ENCODE measurements at places on chromosomes 2 and 18.

GRCh38 chr18:36899289-36899688 is 70.4 kb downstream of the KIAA1328 start:
- DNase-seq = no peak

DNA sequence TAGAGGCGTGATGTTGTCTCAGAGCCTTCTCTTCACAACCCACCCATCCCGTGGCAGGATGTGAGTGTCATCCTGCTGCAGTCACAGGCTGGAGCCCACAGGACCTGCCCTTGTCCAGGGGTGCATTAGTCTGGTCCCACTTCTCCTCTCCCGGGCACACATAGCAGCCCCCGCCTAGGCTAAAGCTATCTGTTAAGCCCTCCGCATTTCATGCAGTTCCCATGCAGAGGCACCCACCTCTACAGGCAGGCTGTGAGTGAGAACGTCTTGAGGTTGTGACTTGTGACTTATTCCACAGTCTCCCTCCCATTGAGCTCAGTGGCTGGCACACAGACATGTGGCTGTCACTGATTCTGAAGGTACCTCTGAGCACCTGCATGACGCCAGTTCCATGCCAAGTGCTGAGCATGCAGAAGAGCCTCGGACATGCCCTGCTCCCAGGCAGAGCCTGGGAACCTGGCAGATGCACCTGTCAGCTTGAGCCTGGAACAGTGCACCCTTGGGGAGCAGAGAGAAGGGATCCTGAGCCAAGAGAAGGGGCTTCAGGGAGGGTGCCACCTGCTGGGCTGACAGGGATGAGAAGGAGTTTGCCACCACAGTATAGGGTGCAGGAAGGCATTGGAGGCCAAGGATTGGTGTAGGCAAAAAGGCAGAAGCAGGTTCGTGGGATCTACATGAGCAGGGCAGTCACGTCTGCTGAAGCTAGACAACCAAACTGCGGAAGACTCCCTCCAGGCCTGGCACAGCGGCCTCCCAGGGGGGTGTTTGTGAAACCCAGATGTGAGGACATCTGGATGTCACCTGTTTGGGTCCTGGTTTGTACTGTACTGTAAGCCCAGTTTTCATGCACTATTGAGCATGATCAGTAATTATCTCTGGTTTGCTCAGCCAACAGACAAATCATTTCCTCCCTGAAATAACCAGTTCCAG is 213.6 kb downstream of the GLI2 start:
- DNase-seq = no peak

DNA sequence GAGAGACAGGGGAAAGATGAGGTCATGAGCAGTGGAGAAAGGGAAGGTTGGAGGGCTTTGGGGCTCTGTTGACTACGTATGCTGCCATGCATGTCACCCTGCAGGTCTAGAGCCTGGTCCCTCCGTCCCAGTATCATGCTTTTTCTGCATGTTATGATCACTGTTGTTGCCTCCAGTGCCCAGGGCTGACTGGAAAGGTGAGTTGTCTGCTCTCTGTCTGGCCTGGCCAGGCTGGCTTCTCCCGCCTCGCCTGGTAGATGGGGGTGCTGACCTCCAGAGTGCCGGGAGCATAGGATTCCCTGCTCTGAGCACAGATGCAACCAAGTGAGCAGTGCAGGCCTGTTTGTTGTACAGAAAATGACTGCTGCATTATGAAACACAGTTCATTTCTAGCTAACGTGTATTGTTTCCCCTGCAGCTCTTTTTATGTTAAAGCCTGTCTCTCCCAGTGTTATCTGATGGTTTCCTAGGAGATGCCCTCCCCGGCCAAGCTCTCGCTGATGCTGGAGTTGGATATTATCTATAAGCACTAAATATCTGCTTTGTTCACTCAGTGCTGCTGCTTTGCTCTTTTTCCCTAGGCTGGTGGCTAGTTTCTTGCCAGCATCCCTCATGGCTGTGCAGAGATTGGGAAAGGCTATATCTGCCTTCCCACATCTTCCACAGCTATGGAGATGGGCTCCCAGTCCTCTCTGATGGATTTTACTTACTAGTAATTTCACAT is 158.2 kb downstream of the TDRD15 start:
- DNase-seq = no peak

DNA sequence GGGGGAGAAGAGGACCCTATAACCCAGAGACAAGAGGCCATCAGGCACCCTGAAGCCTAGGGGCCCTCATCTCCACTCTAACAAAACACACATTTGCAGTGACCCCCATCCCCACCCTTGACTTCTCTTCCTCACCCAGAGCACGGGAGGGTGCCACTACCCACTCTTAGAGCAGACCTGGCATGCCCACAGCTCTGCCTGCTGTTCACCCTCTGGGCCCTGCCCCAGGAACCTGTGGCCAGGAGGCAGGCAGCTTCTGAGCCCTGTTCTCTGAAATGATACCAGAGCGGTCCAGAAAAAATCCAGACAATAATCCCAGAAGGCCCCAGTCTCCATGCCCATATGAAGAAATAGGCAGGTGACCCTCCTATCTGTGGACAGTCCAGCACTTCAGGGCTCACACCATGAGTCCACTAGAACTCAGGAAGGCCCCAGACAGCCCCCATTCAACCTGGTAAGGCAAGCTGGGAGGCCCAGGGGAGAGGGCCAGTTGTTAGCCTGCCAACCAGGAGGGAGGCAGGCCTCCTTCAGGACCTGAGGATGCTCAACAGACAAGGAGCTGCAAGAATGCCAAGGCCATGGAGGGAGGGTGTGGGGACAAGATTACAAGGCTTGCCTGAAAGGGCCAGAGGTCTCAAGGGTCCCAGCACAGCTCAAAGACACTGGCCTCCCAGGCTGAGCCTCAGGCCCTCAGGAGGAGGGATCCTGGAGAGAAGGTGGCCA is 75.0 kb downstream of the TNS1 start:
- no peak for DNase-seq

GRCh38 chr2:125652280-125652679 is 1003.7 kb upstream of the GYPC start:
- DNase-seq = no peak

DNA sequence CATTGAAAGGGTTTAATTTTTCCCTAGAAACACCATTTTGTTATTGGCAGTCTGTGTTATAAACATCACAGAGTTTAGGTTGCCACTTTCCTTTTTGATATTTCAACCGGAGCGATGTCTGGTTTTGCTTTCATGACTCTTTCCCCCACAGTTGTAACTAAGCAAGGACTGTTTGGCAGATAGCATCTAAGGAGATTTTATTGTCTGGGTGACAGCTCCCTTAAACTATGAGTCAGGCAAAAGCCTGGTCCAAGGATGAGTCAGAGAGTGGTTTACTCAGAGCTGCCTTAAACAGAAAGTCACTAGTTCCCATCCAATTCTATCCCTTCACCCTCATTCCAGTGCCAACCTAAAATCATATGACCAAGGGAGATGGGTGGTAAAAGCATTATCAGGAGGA is 341.6 kb upstream of the VWC2L start:
- no peak for DNase-seq

- DNase-seq = no peak
These were observed 49.1 kb upstream of the IGFBP2 start for GRCh38 chr2:216584112-216584511.

GRCh38 chr18:42719221-42719620 is 396.3 kb downstream of the RIT2 start:
- DNase-seq = no peak

Measured in activated naive CD4-positive, alpha-beta T cell (primary cell).